ENCODE measurements at places on chromosomes 13 and 19.

DNA sequence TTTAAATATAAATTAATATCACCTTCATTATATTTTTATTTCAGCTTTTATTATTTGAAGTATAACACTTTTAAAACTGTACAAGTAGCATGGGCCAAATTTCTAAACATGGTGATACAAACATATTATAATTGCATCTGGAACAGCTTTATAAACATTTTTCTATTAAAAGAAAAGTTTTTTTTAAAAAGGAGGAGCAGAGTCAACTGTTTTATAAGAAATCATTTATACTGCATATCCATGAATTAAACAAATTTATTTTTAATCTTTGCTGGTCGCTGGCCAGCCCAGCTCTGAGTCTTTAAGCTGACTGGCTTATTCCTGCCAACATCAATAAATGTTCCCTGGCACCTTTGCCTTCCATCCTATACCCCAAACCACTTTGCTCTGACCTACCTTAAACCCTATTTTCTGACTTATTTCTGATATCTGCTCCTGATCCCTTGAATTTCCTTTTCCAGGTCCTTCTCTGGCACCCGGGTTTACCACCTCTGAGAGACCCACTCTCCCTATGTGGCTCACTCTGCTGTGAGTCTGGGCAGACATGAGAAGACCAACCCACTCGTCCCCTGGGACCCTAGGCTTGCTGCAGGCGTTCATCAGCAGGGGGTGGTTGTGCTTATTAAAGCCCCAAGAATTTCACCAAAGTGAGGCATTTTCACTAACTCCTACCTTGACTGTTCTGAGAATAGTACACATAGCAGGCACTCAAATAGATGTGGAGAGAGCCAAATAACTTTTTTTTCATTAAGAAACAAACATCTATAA lies 220.3 kb downstream of the KLF12 start:
- DNase-seq = no peak

GRCh38 chr13:40876020-40876738 lies 86.8 kb downstream of the SLC25A15 start:
- DNase-seq = no peak

DNA sequence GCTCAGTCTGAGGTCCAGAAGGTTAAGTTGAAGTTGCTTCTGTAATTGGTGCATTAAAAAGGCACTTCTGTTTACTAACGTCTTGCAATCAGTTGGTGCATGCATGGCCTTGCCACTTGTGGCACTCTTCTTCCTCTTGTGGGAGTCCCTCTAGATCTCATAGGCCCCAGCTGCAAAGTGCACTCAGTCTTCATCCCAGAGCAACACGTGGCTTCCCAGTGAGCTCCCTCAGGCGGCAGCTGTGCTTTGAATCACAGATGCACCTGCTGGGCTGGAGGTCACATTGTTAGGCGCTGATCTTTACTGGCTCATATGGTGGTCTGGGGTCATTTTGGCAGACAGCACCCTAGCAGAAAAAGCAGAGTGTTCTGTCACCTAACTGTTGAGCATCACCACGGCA lies 215.7 kb downstream of the ZNF536 start:
- DNase-seq = no peak

DNA sequence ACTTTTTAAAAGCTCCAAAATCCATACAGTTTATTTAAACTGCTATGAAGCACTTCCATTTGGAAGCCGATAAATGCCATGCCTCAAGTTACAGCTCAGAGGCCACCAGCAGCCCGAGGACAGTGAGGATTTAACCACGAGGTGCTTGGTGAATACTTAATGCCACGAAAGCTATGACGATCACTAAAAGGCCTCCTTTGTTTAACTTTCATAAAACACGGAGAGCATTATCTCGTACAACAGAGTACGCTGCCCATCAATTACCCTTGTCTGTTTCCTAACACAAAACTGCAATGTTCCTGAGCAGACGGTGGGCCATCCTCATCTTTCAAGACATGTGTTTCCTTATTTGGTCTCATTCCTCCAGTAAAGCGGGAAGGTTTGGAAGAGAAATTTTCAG lies 58.4 kb downstream of the PEPD start:
- no peak for DNase-seq

GRCh38 chr13:48448959-48449614 lies 36.2 kb upstream of the LPAR6 start:
- no peak for DNase-seq

DNA sequence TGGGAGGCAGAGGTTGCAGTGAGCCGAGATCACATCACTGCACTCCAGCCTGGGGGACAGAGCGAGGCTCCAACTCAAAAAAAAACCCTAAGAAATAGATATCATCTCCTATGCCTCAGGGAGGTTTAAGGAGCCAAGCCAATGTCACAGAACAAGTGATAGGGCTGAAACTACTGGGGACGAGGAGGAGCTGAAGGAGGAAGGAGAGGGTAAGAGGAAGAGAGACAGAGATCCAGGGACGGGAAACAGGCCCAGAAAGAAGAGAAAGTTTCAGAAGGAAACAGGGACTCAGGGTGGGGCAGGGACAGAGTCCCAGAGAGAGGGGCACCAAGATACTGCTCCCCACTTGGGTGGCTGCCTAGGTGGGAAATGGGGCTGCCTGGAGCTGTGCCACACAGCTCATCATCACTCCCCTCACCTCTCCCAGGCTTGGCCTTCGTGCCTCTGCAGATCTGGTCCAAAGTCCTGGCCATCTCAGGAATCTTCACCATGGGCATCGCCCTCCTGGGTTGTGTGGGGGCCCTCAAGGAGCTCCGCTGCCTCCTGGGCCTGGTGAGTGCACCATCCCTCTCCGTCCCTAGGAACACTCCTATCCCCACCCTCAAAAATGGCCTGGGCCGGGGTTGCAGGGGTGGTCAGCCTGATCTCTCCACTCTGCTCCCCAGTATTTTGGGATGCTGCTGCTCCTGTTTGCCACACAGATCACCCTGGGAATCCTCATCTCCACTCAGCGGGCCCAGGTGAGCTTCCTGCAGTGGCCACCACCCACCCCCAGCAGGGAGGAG lies 1.5 kb downstream of the CD37 start:
- no peak for DNase-seq

GRCh38 chr13:42539670-42540069 lies 34.3 kb upstream of the TNFSF11 start:
- DNase-seq = no peak

GRCh38 chr19:40690050-40690692 lies at the start of gene NUMBL:
Gene NUMBL (minus strand): TSS chr19:40690651. CDS start chr19:40690483, 168 bp downstream.
- DNase-seq = no peak

GRCh38 chr19:45056831-45057230 lies 18.0 kb downstream of the CLASRP start:
- no peak for DNase-seq

GRCh38 chr13:79336966-79337365 lies 69.1 kb downstream of the RBM26 start:
- DNase-seq = no peak

DNA sequence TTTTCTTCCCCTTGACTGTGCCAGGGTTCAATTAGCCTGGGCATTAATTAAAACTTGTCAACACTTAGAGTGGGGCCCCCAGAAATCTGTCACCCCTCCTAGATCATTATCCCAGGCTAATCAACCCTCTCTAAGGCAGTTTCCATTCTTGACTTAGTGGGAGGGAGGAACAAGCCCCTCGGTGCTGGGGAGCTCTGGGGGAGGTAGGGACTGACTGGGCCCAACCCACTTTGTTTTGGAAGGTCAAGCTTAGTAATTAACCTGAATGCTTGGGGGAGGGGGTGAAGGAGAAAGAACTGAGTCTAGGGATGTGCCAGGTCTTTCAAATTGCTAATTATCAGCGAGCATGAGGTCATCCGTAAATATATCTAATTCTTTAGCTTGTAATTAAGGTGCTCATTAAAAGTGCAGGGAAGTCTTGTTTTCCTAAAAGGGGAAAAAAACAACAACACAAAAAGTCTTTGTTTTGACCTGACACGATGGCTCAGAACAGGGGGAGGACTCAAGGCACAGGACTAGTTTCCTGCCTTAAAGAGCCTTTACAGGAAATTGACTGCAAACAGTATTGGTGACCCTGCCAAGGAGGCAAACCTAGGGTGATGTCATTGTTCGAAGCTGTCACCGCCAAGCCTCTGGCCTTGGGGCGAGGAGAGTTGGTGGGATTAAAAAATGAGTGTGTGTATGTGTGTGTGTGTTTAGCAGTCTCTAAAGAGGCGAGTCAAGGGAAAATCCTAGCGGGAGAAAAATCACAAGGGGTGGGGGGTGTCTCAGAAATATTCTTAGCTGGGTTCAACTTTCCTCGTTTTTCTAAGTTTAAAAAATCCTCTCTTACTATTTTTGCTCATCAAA lies 19.4 kb downstream of the ACTN4 start:
- DNase-seq = peak; percentile 79

DNA sequence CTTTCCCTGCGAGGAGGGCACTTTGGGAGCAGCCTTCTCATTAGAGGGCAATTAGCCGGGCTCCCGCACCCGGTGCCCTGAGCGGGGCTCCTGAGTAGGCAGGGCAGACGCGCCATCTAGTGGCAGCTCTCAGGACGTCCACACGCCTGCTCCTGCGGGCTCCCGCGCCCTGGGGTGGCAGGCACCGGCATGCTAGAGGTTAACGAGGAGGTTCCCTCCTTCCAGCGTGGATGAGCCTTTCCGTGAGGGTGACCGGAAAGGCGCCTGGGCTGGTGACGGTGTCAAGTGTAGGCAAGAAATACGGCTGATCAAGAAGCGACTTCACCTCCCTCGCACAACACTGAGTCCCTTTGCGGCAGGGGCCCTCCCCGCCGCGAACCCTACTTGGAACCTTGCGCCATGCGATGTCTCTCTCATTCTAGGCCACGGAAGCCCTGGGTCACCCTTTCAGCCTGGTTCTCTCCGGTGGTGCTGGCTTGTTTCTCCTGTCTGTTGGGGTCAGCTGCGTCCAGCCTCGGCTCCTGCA lies 67.7 kb downstream of the ALOX5AP start:
- DNase-seq = peak; percentile 87

GRCh38 chr13:98366959-98367358 lies 189.9 kb upstream of the RNF113B start:
- DNase-seq = no peak

- no peak for DNase-seq
These were observed 43.3 kb downstream of the PTPRS start for GRCh38 chr19:5297272-5297669.

- no peak for DNase-seq
These were observed 4.1 kb downstream of the PRAM1 start for GRCh38 chr19:8498295-8498694.

DNA sequence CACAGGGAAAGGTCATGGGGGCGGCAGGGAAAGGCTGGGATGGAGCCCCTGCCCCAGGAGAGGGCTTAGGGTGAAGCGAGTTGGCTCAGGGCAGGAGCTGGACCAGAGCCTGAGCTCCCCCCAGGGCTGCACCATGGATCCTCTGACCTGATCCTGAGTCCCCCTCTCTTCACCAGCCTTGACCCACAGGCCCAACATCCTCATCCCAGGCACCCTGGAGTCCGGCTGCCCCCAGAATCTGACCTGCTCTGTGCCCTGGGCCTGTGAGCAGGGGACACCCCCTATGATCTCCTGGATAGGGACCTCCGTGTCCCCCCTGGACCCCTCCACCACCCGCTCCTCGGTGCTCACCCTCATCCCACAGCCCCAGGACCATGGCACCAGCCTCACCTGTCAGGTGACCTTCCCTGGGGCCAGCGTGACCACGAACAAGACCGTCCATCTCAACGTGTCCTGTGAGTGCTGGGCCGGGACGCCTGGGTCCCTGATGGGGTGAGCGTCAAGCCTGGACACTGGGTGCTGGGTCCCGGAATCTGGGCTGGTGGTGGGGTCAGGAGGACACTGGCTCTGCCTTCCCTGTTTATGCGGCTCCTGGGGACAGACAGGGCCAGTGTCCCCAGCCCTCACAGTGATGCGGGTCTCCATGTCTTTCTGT lies 842 bp downstream of the SIGLEC9 start:
- DNase-seq = no peak

GRCh38 chr19:28577233-28577632 lies 635.7 kb downstream of the UQCRFS1 start:
- no peak for DNase-seq

DNA sequence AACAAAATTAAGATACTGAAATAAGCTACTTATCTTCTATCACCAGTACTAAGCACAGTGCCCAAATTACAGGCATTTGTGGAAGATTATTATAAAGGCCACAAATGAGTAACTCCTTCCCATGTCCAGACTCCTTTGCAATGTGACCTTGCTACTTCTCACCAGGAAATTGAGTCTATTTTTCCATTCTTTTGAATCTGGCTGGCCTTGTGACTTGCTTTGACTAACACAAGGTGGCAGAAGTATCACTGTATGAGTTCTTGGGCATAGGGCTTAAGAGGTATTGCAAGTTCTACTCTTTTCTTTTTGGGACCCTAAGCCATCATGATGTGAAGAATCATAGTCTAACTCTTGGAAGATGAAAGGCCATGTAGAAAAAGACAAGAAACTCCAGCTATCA lies 49.9 kb downstream of the UGGT2 start:
- peak; percentile 12 for DNase-seq

DNA sequence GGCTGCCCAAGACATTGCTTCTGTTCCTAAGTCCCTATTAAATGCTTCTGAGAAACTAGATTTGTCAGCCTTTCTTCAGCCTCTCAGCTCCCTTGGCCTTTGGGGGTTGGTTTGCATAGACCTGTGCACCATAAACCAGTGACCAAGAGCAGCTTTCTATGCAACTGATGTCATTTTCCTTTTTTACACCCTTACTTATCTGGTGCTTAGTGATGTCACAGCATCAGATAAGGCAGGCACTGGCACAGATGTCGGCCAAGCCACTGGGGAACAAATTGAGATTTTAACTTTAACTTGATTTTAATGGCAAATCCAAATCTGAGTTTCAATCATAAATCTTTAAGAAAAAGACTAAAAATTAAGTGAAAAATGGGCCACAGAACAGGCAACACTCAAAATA lies 59.8 kb downstream of the RUBCNL start:
- DNase-seq = no peak

DNA sequence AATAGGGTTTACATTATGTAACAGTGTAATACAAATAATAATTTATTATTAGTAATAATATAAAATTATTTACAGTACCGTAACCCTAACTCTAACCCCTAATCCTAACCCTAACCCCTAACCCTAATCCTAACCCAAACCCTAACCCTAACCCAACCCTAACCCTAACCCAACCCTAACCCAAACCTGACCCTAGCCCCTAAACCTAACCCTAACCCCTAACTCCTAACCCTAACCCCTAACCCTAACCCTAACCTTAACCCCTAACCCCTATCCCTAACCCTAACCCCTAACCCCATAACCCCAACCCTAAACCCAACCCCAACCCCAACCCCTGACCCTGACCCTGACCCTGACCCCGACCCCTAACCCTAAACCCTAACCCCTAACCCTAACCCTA lies 45.7 kb downstream of the PLPP2 start:
- no peak for DNase-seq

DNA sequence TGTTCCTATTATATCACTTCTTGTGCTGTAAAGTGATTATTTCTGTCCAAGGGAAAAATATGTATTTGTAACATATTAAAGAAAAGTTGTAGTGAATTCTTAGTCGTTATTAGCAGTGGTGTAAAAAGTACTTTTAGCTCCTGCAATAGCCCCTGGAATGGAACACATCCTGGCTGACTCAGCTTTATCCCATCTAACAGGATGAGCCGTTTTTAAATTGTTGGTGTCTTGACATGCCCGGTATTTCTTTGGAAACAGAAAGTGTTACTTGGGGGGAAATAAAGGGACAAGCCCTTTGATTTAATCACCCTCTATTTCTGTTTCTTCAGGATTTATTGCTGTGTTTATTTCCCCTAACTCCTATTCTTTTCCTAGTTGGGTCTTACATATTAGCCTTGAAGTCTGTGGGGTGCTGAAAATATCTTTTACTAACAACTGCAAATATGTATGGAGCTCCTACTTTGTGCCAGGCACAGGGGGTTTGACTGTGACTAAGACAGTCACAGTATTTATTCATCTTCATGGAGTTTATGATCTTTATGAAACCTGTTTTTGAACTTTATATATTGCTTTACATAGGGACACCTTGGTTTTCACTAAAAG lies 17.9 kb downstream of the COG3 start:
- DNase-seq = no peak

GRCh38 chr13:23319883-23320224 lies 113.6 kb downstream of the SACS start:
- no peak for DNase-seq
